ENCODE measurements at places on chromosomes 2 and 18. TPM values are rescaled to one million over a fixed set of nuclear protein-coding genes. Genes with fewer than 3 reads are reported as not detected.

SERPINB3 gene
- 0.17 TPM for total RNA-seq

- H3K4me3 ChIP-seq, result no peak overlapping the region
- no peak for DNase-seq
- no peaks in the 10 kb centered on the region for H3K27me3 ChIP-seq
- H3K4me1 ChIP-seq, result no peaks in the 10 kb centered on the region
Measured at GRCh38 chr2:203191961-203192360, 46.9 kb upstream of the CYP20A1 start.

DNA sequence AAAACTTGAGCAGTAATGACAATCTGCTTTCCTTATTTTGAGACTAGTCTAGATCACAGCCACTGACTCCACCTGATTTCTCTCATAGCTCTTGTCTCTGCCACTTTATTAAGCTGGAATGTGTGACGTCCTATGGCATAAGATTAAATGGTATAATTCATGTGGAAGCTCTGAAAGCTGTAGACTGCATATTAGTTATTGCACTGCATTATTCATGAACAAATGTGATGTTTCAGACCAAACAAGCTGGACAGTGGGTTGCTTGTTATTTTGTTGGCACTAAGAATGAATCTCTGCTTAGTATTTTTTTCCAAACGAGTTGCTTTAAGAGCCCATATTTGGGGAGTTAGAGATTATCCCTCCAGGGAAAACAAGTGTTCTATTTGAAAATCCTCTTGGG is 1218.5 kb downstream of the SUCLG1 start:
- no peaks in the 10 kb centered on the region for H3K36me3 ChIP-seq
- no peak overlapping the region for H3K27ac ChIP-seq
- H3K4me3 ChIP-seq, result no peak overlapping the region
- H3K4me1 ChIP-seq, result no peaks in the 10 kb centered on the region
- DNase-seq, result no peak

DNA sequence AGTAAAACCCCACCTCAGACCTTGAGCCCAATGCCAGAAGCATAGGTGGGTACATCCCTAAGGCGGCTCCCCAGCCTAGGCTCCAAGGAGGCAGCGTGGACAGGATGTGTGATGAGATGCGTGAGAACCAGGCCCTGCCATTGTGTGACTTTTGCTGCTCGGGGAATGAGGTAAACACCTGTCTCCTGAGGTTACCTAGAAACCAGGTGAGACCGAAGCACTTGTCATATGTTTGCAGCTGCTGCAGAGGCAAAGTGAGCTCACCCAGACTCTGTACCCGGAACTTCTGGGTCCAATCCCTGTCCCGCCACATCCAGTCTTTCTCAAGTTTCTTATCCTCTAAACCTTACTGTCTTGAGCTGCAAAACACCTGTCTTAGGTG is 3.4 kb downstream of the FBLN7 start:
- H3K27ac ChIP-seq, result no peak overlapping the region
- peaks cover 6% of the 10 kb centered on the region for H3K4me1 ChIP-seq
- DNase-seq, result no peak
- H3K4me3 ChIP-seq, result no peak overlapping the region
- no peaks in the 10 kb centered on the region for H3K36me3 ChIP-seq

Data from H1 (cell line).